ENCODE measurements at places on chromosomes 2 and 18. TPM values are rescaled to one million over a fixed set of nuclear protein-coding genes. Genes with fewer than 3 reads are reported as not detected.

The KCNJ3 gene
- total RNA-seq: 1.6 TPM

The LONRF2 gene
- 19.9 TPM for total RNA-seq

The BOLL gene
- not detected for total RNA-seq

The HOXD8 gene
- total RNA-seq: 36.1 TPM

The RASGRP3 gene
- total RNA-seq: 13.1 TPM

The ITGA6 gene
- 99.5 TPM for total RNA-seq

The RMND5A gene
- 41.6 TPM for total RNA-seq

The GPAT2 gene
- 11.7 TPM for total RNA-seq

The EGR4 gene
- not detected for total RNA-seq

The LAMA3 gene
- total RNA-seq: 173 TPM

The HEATR5B gene
- total RNA-seq: 35.7 TPM

The ICOS gene
- 0.59 TPM for total RNA-seq

The MBP gene
- 32.4 TPM for total RNA-seq

The GAL3ST2 gene
- total RNA-seq: not detected

The GCC2 gene
- total RNA-seq: 26.4 TPM

The SKOR2 gene
- total RNA-seq: not detected

The ANTXR1 gene
- total RNA-seq: 52.7 TPM

The PCARE gene
- total RNA-seq: not detected

The COL4A3 gene
- 3.3 TPM for total RNA-seq

The LIPT1 gene
- 11.0 TPM for total RNA-seq

The IL36A gene
- total RNA-seq: not detected

The HJURP gene
- total RNA-seq: 3.0 TPM

The RAD51AP2 gene
- 0.29 TPM for total RNA-seq

The CDK15 gene
- 2.2 TPM for total RNA-seq

The ACSL3 gene
- total RNA-seq: 115 TPM

The CAPN14 gene
- 0.44 TPM for total RNA-seq

The CXCR1 gene
- total RNA-seq: 0.16 TPM

The RSAD2 gene
- 2.9 TPM for total RNA-seq

The NPHP1 gene
- 5.4 TPM for total RNA-seq

The GKN2 gene
- total RNA-seq: not detected

The BOK gene
- 77.6 TPM for total RNA-seq

The ABHD3 gene
- 16.2 TPM for total RNA-seq

The EMILIN1 gene
- total RNA-seq: 26.9 TPM

The CD207 gene
- total RNA-seq: 0.33 TPM

The DARS1 gene
- total RNA-seq: 86.7 TPM

The CAD gene
- total RNA-seq: 15.5 TPM

The LBX2 gene
- total RNA-seq: 0.29 TPM

The SRD5A2 gene
- 0.32 TPM for total RNA-seq

The GPN1 gene
- 24.2 TPM for total RNA-seq

The GNLY gene
- total RNA-seq: 2.0 TPM

The LGALSL gene
- total RNA-seq: 16.7 TPM

The ACKR3 gene
- 39.4 TPM for total RNA-seq

The SPR gene
- 46.2 TPM for total RNA-seq

The IL18R1 gene
- total RNA-seq: 7.2 TPM

The FTCDNL1 gene
- total RNA-seq: 3.7 TPM

The UGT1A10 gene
- total RNA-seq: not detected

The GCG gene
- not detected for total RNA-seq

The REG3G gene
- not detected for total RNA-seq

The FBLN7 gene
- 15.7 TPM for total RNA-seq

The MAP3K19 gene
- total RNA-seq: not detected

The RFX8 gene
- total RNA-seq: 3.8 TPM

Data from breast epithelium (tissue), 4 donors.